ENCODE measurements at places on chromosomes 3 and 15. TPM values are rescaled to one million over a fixed set of nuclear protein-coding genes. Genes with fewer than 3 reads are reported as not detected.

MASP1 gene
- not detected for total RNA-seq

GRCh38 chr3:53242155-53242554 is 13.7 kb downstream of the TKT start:
- DNase-seq = no peak
- H3K27me3 ChIP-seq = no peaks in the 10 kb centered on the region
- H3K4me1 ChIP-seq = no peaks in the 10 kb centered on the region
- no peak overlapping the region for H3K27ac ChIP-seq

- H3K36me3 ChIP-seq = no peaks in the 10 kb centered on the region
- H3K4me1 ChIP-seq = peaks cover 3% of the 10 kb centered on the region
- H3K4me3 ChIP-seq = no peak overlapping the region
- no peak overlapping the region for H3K27ac ChIP-seq
Measured at GRCh38 chr3:120281261-120281660, 3.8 kb downstream of the GPR156 start.

- no peak overlapping the region for H3K27ac ChIP-seq
- peaks cover 22% of the 10 kb centered on the region for H3K36me3 ChIP-seq
- no peak overlapping the region for H3K4me3 ChIP-seq
- H3K27me3 ChIP-seq = no peaks in the 10 kb centered on the region
- peaks cover 6% of the 10 kb centered on the region for H3K4me1 ChIP-seq
- no peak for DNase-seq
Measured at GRCh38 chr3:48891606-48892005, 7.1 kb downstream of the SLC25A20 start.

GRCh38 chr3:15309662-15310335 is 22.6 kb downstream of the SH3BP5 start:
- no peak overlapping the region for H3K27ac ChIP-seq
- no peaks in the 10 kb centered on the region for H3K27me3 ChIP-seq
- no peak overlapping the region for H3K4me3 ChIP-seq
- DNase-seq = no peak
- H3K4me1 ChIP-seq = peaks cover 50% of the 10 kb centered on the region

DNA sequence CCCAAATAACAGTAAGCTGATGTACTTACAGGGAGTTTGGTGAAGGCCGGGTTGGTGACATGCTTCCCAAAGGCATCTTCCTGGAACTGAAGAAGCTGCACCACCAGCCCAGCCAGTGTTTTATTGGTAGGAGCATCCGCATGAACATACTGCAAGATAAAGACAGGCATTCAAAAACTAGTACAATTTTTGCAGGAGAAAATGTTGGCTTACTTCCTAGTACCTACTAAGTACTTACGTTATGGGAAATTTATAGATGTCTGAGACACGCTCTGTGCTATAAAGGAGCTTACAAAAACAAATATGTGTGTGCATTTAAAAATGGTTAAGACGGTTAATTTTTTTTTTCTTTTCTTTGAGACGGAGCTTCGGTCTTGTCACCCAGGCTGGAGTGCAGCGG is 8.9 kb downstream of the SMARCC1 start:
- H3K27ac ChIP-seq = no peak overlapping the region
- H3K27me3 ChIP-seq = no peaks in the 10 kb centered on the region
- peaks cover 3% of the 10 kb centered on the region for H3K4me1 ChIP-seq
- DNase-seq = no peak
